Adipocyte (in vitro differentiated cells): ENCODE measurements at places on chromosomes 7 and 10.

- DNase-seq = no peak
Observed at GRCh38 chr10:124008187-124008586, 85.2 kb downstream of the CHST15 start.

- no peak for DNase-seq
Observed at GRCh38 chr10:50447691-50448090, 176.1 kb downstream of the SGMS1 start.

- DNase-seq = peak; percentile 83
Observed at GRCh38 chr7:3922175-3922635, 621.2 kb downstream of the SDK1 start.

GRCh38 chr7:128206747-128207500 is 34.2 kb upstream of the LEP start:
- DNase-seq = no peak

- no peak for DNase-seq
Observed at GRCh38 chr7:90821961-90822620, 226.0 kb downstream of the CDK14 start.

- no peak for DNase-seq
Observed at GRCh38 chr10:73357166-73357565, 1.5 kb downstream of the CFAP70 start.

DNA sequence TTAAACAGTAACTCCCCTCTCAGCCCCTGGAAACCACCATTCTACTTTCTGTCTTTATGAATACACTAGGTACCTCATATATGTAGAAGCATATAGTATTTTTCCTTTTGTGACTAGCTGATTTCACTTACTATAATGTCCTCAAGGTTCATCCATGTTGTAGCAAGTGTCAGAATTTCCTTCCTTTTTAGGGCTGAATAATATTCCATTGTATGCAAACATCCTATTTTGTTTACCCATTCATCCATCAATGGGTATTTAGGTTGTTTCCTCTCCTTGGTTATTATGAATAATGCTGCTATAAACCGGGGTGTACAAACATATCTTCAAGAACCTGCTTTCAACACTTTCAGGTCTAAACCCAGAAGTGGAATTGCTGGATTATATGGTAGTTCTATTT is 125.3 kb downstream of the SGMS1 start:
- DNase-seq = no peak

- no peak for DNase-seq
Observed at GRCh38 chr7:3245721-3246120, 55.3 kb upstream of the SDK1 start.

GRCh38 chr10:118939211-118940007 is 90.1 kb upstream of the NANOS1 start:
- peak; percentile 75 for DNase-seq

DNA sequence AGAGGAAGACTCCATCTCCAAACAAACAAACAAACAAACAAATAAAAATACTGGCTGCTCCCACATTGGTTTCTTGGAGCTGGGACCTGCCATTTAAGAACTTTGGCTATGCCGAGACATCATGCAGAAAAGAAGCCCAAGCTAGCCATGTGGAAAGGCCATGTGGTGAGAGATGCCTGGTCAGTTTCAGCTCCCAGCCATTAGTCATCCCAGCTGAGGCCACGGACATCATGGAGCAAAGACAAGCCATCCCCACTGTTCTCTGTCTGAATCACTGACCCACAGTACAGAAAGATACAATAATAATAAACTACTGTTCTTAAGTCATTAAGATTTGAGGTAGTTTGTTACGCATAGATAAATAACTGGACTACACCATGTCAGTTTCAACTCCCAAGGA is 70.0 kb upstream of the PCBD1 start:
- DNase-seq = no peak
